ENCODE measurements at places on chromosomes 12 and 14.

- DNase-seq = no peak
Observed at GRCh38 chr14:99118046-99118721, 153.8 kb downstream of the BCL11B start.

DNA sequence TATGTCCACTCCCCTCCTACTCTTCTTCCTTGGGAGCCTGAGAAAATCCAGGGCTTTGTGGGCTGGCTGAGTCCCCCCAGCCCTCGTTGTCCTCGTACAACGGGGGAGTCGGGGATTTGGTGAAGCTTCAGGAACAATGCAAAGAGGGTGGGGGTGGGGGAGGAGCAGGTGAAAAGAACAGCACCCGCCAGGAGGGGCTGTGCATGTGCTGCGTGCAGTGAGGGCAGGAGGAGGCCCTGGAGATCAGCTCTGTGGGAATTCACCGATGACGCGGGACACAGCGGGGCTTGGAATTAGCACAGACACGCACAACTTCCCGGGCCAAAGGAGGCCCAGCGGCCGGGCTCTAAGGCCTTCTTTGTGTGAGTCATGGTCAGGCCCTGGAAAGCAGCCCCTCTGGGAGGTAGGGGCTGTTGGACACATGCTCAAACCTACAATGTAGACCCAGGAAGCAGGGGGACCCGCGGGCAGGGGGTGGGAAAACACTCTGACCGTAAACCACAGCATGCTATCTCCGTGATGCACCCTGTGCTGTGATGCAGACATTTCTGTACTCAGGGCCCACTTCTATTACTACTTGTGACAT lies 32.8 kb downstream of the RBM19 start:
- DNase-seq = no peak

GRCh38 chr12:52151837-52152783 lies 39.7 kb downstream of the KRT80 start:
- DNase-seq = peak; percentile 88

GRCh38 chr14:59964251-59965007 lies 44.5 kb downstream of the LRRC9 start:
- DNase-seq = no peak

DNA sequence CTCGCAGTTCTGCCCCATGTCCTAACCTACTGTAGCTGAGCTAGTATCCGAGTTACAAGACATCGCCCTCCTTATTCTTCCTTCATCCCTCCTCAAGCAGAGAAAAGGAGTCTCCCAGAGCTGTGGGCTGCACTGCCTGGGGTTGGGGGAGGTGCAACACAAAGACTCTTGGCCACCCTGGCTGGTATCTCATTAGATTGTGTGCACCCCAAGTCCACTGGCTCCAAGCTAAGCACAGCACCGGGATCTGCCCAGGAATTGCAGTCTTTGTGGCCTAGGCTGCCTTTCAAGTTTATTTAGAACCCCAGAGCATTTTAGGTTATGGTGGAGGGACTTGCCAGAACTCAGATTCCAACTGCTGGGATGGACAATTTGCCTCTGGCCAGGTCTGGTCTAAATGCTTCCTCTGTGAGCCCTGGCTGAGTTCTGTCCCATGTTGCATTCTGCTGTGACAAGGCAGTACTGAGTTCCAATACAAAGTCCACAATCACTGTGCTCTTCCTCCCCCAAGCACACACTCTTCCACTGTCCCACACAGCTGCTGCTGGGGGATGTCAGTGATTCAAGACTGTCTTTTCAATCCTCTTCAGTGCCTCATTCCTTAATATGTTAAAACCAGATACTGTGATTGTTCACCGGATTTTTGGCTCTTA lies 169.6 kb upstream of the CLEC14A start:
- no peak for DNase-seq

- no peak for DNase-seq
Observed at GRCh38 chr14:78754059-78754458, 583.9 kb downstream of the NRXN3 start.

GRCh38 chr14:103854017-103854808 lies 6.8 kb upstream of the PPP1R13B start:
- peak; percentile 38 for DNase-seq

GRCh38 chr14:49977126-49977841 lies 84.4 kb downstream of the ARF6 start:
- DNase-seq = no peak

DNA sequence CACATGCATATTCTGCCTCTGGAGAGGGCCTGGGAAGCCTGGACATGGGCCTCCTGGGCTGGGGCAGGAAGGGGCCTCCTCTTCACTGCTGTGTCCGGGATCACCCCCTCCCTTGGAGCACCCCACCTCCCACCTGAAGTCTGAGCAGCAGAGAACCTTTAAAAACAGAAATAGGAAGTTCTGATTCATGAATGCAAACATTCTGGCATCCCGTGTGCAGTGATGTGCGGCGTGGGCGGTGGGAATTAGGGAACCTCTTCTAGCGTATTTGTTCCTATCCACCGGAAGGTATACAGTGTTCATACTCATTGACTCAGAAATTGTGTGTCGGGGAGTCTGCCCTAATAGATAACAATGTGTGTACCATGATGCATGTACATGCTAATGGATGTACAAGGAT lies 46.2 kb downstream of the C14orf132 start:
- DNase-seq = no peak

DNA sequence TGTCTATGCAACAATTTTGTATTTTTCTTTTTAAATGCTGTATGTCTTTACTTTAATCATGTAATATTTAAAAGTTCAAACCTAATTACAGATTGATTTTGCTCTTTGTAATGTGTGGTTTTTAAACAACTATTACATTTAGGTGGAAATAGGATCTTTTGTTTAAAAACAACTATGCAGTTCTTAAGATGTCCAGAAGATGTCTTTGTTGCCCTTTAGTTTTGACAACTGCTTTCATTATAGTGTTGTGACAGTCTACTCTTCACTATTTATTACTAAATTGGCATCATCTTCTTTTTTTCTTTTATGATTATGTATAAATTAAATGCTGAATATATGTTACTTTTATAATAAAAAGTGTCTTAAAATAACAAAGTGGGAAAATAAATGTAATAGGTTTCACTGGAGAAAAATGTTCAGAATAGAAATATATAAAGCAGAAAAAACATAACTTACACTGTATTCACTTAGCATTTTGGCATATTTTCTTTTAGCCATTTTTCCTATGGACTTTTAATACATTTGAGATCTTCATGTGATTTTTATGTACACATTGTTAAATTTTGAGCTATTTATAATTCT lies 27.1 kb upstream of the PCNX4 start:
- DNase-seq = peak; percentile 14

GRCh38 chr12:108141600-108142130 lies 12.6 kb downstream of the WSCD2 start:
- DNase-seq = no peak

DNA sequence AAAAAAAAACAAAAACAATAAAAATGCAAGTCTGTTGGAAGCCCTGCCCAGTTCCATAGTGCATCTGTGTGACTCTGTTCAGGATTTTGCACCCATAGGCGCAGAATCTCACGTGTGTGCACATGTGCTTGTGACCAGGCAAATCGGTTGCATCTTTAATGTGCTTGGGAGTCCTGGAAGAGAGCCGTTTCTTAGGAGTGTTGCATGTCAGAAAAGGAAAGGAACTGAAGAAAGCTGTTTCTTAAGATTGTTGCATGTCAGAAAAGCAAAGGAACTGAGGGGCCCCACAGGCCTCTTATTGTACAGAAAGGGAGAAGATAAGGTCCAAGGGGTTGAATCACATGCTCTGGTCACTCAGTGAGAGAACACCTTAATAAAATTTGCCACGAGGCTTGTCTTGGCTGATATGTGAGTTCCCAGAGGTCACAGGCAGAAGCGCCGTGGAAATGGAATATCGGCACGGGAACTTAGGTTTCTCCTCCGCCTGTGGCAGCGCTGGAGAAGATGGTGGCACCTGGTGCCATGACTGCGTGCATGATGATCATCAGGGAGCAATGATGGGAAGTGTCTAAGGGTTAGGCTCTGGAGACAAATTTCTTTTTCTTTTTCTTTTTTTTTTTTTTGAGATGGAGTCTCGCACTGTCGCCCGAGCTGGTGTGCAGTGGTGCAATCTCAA lies 90.0 kb downstream of the LRRC74A start:
- DNase-seq = no peak

DNA sequence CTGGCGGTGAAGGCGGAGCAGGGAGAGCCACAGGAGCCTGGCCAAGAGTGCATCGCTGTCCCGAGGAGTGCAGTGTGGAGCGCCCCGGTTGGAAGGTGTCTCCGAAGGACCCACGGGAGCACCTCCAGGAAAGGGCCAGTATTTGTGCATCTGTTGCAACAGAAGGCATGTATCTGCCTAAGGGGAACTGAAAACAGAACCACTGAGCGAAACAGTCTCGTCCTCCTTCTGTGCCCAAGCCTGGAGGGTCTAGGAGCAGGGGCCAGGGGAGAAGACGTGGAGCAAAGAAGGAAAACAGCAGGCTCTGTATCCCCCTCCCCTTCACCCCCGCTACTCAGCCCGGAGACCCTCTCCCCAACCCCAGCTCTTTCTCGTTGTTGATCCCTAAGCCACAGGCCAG lies 5.3 kb upstream of the LRRC10 start:
- no peak for DNase-seq

DNA sequence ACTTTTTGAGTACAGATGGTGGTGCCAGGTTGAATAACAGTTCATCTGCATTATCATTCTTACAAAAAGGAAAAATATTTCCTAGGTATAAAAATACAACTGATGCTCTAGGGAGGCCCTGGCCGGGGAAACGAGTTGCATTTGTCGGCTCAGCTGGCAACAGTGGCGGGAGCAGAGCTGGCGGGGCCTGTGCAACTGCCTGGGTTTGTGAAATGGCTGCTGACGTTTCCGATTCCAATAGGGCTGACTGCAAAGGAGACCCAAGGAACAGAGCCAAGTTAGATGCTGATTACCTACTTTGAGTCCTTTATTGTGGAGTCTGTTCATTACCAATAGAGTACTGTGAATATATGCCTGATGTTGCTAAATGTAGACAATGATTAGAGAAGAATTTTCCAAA lies 25.8 kb upstream of the PHLDA1 start:
- DNase-seq = no peak

DNA sequence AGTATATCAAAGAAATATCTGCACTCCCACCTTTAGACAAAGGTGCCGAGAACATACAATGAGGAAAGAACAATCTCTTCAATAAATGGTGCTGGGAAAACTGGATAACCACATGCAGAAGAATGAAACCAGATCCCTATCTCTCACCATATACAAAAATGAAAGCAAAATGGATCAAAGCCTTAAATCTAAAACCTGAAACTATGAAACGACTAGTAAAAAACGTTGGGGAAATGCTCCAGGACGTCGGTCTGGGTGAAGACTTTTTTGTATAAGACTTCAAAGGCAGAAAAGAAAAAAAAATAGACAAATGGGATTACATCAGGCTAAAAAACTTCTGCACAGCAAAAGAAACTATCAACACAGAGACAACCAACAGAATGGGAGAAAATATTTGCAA lies 83.8 kb downstream of the PPM1A start:
- no peak for DNase-seq

DNA sequence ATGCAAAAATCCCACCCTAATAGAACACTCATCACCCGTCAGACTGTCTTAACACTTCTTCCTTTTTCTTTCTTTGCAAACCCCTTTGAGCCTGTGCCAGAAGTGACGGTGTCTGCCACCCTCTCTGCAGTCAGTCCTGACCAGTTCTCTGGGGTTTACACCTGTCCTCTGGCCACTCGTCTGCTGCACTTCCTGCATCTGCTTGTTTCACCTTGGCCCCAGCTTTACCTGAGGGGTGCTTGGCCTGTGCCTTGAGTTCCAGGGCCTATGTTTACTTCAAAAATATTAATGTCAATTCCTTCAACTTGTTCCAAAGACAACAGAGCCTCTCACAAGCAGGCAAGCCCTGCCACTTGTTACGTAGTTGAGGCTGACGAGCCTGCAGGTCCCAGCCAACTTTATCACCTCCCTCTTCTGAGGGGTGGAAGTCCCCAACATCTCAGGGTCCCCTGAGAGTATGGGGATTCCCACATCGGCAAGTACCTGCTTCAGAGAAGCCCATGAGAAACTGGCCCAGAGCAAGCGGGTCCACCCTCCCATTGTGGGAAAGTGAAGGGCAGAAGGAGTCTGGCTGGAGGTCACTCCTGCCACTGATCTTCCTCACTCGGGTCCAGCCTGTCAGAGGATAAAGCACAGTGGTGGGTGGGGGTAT lies 205.4 kb downstream of the DAD1 start:
- DNase-seq = no peak

DNA sequence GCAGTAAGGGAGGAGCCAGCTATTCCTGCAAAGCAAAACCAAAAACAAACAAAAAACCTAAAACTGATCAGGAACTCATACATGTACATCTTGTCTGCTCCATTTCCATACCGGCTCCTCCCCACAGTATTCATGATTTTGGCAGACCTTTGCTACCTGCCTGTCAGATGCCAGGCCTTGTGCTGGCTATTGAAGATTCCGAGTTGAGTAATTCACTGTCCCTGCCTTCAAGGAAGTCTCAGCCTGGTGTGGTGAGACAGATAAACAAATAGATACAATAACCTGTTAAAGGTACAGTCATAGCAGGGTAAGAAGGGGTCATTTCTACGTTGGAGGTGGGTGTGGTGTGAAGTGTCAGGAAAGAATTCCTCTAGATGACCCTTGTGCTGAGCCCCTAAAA lies 42.7 kb downstream of the SUSD6 start:
- peak; percentile 64 for DNase-seq

GRCh38 chr12:55697686-55698085 lies 10.0 kb downstream of the ITGA7 start:
- no peak for DNase-seq

DNA sequence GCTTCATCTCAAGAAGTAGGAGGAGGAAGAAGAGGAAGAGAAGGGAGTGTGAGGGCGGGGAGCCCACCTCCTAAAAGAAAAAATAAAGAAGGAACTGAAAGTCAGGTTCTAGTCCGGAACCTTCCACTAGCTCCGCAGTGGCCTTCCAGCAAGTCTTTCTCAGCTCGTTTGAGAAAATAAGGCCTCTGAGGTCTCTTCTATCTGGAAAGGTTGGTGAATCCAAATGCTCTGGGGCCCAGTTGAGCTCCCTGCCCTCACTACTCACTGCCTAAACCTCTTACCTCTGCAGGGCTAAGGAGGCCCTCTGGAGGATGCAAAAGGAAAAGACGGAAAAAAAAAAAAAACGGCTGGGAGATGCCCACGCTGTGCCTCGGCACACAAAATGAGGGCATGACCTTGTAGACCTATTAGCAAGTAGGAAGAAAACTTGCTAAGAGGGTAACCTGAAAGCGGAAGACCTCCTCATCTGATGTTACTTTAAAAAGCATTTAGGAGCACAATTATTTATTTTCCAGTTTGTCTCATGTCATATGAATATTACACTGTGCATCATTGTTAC lies 35.9 kb downstream of the FBLN5 start:
- DNase-seq = peak; percentile 13

GRCh38 chr12:75935539-75936242 lies 95.9 kb downstream of the PHLDA1 start:
- no peak for DNase-seq
